ENCODE measurements at places on chromosomes 2 and 18. TPM values are rescaled to one million over a fixed set of nuclear protein-coding genes. Genes with fewer than 3 reads are reported as not detected.

ATP6V1B1 gene
- not detected for total RNA-seq

DNA sequence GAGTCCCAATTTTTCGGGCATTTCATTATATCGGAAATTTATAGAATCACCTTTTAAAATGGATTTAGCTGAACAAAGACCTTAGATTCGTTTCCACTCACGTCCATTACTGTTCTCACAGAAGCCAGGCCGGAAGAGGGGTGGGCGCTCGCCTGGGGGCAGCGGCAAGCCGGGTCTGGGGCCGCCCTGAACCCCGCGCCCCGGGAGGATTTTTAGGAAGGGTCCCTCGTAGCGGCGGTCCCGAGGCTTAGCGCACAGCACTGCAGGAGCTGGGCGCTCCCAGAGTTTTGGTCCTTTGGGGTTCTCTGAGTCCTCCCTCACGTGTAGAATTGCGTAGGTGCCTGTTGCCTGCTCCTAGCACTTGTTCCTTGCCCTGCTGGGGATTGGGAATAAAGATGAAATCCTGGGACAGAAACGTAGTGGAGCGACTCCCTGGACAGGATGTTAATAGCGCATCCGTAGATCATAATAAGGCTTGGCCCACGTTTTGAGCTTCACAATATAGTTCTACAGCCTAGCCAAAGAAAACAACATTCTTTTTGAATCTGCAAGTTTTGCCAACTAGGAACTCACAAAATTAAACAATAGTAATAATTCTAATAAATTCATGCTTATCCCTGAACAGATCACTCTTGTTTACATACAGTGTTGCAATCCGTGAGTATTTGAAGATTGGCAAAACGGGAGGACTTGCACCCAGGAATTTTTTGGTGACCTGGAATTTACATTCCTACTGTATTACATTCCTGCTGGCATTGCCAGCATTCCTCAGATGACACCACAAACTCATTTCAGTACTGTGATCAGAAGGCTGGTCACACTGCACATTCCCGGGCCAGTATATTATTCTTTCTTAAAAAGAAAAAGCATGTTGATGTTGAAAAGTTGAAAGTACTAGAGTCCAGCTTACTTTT lies 875 bp downstream of the C18orf63 start:
- no peaks in the 10 kb centered on the region for H3K4me1 ChIP-seq
- no peak overlapping the region for H3K4me3 ChIP-seq
- no peaks in the 10 kb centered on the region for H3K36me3 ChIP-seq

DNA sequence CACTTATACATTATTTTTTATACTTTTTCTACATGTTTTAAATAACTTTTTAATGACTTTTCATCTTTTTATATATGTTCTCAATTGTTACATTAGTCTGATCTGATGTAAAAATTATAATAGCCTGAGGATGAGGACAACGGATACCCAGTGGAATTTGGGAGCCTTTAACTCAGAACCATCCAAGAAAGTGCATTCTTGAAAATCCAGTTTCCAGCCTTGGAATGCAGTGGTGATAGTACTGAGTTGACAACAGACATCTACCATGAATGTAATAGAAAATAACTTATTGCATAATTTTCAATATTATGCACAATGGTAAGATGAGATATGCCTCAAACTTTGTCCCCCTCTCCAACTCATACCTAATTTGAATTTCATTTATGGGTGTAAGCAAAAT lies 120.7 kb upstream of the ZC3H15 start:
- H3K27me3 ChIP-seq = no peaks in the 10 kb centered on the region
- H3K4me3 ChIP-seq = no peak overlapping the region
- no peak overlapping the region for H3K27ac ChIP-seq

- no peak for DNase-seq
- H3K4me1 ChIP-seq = no peaks in the 10 kb centered on the region
- H3K36me3 ChIP-seq = no peaks in the 10 kb centered on the region
Observed at GRCh38 chr2:44004735-44005602, 9.2 kb upstream of the LRPPRC start.

- peaks cover 35% of the 10 kb centered on the region for H3K4me1 ChIP-seq
- H3K4me3 ChIP-seq = no peak overlapping the region
- H3K27me3 ChIP-seq = no peaks in the 10 kb centered on the region
- no peak for DNase-seq
- peaks cover 11% of the 10 kb centered on the region for H3K36me3 ChIP-seq
Observed at GRCh38 chr18:74497778-74498177, 1.6 kb downstream of the CNDP2 start.

GRCh38 chr18:2910261-2910660 lies 63.5 kb downstream of the EMILIN2 start:
- H3K36me3 ChIP-seq = peaks cover 69% of the 10 kb centered on the region
- no peak for DNase-seq
- H3K4me3 ChIP-seq = no peak overlapping the region
- no peaks in the 10 kb centered on the region for H3K27me3 ChIP-seq
- no peak overlapping the region for H3K27ac ChIP-seq
- H3K4me1 ChIP-seq = peaks cover 14% of the 10 kb centered on the region

GRCh38 chr2:216170076-216170763 lies 61.1 kb downstream of the XRCC5 start:
- peaks cover 87% of the 10 kb centered on the region for H3K36me3 ChIP-seq
- no peaks in the 10 kb centered on the region for H3K27me3 ChIP-seq
- DNase-seq = no peak
- no peak overlapping the region for H3K27ac ChIP-seq
- no peaks in the 10 kb centered on the region for H3K4me1 ChIP-seq
- no peak overlapping the region for H3K4me3 ChIP-seq

DNA sequence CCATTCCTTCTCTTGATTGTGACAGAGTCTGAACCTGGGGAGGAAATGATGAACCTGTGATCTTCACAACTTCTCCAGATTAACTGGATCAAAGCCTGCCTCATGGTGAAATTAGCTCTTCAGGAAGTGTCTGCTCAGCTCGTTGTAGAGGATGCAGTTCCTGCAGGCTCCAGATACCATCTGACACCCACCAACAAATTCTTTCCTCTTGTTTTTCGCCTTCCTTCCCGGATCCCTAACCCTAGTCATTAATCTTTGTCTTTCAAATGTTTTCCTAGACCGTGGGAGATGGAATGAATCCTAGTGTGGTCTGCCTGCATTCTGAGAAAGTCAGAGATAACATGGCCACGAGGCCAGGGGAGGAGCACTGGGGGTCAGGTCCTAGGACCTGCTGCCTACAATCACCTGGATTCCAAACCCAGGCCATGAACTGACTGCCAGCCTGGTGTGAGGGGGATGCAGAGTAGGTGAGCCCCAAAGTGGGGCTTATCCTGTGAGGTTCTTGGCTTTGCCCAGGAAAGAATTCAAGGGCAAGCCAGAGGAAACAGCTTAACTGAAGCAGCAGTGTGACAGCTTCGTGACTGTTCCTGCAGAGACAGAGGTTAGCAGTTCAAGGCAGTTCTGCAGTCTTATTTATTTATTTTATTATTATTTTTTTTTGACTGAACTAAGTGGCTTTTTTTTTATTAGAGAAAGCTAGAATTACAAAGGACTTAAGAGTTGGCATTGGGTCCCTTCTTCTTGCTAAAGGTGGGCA lies 67.8 kb downstream of the DIPK1C start:
- no peaks in the 10 kb centered on the region for H3K36me3 ChIP-seq
- H3K27me3 ChIP-seq = no peaks in the 10 kb centered on the region
- DNase-seq = no peak
- H3K4me3 ChIP-seq = no peak overlapping the region
- no peak overlapping the region for H3K27ac ChIP-seq

Data from stomach (tissue), 19 donors.